ENCODE measurements at places on chromosomes 7 and 10. TPM values are rescaled to one million over a fixed set of nuclear protein-coding genes. Genes with fewer than 3 reads are reported as not detected.

DNA sequence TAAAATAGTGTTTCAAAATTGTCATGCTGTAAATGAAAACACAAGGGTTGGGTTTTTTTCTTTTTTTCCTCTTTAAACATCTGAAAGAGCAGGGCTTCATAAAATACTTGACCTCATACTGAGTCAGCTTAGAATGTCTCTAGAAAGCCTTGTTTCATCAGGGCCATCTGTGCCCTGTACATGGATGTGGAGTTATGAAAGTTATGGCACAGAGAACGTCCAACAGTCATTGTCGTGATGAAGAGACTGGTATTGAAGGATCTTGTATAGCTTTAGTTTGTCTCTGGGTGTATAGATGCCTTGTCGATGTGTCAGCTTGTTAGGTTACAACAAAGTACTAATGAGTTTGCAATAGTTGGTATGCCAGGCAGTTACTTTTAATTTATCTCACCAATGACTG lies 127.3 kb downstream of the FAM204A start:
- no peak for DNase-seq

DNA sequence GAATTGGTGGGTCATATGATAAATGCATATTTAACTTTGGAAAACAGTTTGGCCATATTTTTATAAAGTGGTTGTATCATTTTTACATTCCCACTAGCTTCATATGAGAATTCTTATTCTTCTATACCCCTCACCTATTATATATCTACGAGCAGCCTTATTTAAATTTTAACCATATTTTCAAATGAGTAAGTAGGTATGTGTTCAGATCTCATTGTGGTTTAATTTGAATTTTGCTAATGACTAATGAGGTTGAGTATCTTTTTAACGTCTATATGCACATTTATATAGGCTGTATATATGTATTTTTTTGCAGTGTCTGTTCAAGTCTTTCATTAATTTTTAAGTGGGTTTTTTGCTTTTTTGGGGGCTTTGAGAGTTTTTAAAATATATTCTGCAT lies 14.2 kb downstream of the RAB18 start:
- DNase-seq = no peak

- DNase-seq = peak; percentile 50
Measured at GRCh38 chr10:105063796-105064195, 422.7 kb downstream of the SORCS3 start.

GRCh38 chr10:93123766-93124165 lies 50.1 kb downstream of the CYP26A1 start:
- DNase-seq = no peak

DNA sequence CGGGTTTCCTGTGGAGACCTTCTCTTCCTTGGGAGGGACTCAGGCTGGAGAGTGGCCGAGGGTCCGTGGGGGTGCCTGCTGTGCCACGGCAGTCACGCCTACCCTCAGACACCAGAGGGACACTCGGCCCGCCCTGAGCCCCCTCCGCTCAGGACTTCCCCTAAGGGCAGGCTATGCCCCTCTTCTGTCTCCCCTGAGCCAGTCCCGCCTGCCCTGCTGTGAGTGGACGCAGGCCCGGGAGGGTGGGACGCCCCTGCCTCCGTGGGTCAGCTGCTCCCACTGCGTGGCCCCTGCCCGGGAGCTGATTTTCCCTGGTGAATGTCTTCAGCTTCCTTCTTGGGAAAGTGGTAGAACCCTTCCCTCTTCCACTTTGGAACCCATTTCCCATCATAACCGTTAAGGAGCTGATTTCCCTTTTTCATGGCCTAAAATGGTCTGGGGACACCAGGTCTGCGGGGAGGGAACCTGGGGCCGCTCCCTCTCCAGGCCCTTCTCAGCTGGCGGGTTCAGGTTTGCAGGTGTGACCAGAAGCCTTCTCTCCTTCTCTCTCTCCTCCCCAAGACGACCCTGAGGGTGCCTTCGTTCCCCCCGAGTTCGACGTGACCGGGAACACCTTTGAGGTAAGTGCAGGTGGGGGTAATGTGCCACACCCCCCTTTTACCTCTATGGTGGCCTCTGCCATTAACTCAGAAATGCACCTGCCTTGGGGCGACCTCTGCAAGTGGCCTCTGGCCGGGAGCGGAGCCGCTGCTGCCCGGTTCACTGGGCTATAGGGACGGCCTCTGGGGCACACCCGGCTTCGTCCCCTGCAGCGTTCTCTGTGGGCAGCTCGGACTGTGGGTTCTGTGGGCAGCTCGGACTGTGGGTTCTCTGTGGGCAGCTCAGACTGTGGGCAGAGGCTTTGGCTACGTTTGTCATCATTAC lies 7.9 kb downstream of the KNDC1 start:
- DNase-seq = no peak

DNA sequence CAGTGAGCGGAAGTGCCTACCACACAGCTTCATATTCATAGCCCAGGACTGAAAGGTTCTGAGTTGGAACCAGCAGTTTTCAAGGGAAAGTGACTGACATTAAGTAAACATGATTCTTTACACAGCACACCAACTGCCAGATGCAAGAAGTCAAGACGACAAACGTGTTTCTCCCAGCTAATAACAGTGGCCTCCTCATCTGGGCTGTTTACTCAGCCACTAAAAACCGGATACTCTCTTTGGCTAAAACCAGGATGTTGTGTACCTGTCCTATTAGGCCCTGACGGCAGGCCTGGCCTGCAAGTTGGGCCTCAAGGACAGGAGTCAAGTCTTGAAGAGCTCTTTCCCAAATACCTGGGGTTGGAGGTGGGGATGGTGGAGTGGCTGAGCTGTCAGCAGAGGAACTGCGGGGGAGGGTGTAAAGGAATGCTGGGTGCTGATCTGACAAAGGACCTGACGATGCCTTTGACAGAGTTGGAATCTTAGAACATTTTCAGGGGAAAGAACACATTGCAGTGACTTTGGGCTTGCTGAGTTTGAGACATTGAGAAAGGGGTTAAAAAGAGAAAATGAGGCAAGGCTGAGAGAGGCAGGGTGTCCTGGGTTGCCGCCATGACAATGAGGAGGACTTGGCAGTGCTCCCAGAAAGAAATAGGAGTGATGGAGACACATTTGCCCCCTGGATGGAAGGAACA lies 57.7 kb downstream of the STEAP1B start:
- DNase-seq = no peak

DNA sequence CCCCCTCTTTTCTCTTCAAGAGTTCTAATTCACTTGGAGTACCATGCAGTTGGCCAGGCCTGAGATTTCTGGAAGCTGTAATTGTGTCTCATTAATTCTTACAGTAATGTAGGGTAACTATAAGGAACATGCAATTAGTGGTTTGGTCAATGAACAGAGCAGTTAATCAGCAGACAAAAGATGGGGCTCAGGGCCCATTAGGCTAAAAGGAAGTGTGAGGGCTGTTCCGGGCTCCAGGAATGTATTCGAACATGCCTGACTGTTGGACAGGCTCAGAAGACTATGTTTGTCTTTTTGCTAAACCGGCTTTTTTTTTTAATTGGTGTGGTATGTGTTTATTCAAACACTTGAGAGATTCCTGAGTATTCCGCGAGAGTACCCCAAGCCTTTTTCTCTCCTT lies 42.5 kb upstream of the FZD8 start:
- DNase-seq = no peak

- no peak for DNase-seq
Measured at GRCh38 chr10:100122780-100123179, 41.1 kb upstream of the CPN1 start.

- DNase-seq = peak; percentile 91
Measured at GRCh38 chr7:76302347-76303201, at the start of gene HSPB1. Gene HSPB1, plus strand, starts transcription at chr7:76302673. Its CDS starts 40 bp downstream, at chr7:76302713.

- no peak for DNase-seq
Measured at GRCh38 chr10:3312403-3312940, 139.9 kb upstream of the PITRM1 start.

DNA sequence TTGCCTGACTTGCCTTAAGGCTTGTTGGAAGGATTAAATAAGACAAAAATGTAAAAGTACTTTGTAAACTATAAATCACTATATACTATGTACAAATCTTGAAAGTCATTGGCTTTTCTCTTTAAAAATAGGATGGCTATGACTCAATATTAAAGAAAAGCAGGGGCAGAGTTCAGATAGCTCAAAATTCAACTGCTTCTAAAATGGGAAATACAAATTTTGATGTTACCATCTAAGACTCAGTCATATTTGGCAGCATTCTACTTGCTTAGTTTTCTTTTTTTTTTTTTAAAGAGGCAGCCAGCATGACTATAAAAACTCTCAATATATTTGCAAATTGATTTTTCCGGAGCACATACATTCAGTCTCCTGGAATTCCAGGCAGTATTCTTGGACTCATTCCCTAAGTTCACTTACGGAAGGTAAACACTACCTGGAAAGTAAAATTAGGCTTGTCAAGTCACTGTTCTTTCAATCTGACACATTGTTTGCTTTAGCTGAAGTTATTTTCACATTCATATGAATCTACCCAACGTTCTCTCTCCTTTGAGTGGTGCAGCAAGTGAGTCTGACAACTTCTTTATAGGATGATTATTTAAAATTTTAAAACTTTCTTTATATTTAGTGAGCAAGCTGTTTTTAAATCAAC lies 133.8 kb upstream of the CCDC6 start:
- peak; percentile 51 for DNase-seq

- DNase-seq = no peak
Measured at GRCh38 chr7:84568781-84569180, 374.2 kb upstream of the SEMA3A start.

DNA sequence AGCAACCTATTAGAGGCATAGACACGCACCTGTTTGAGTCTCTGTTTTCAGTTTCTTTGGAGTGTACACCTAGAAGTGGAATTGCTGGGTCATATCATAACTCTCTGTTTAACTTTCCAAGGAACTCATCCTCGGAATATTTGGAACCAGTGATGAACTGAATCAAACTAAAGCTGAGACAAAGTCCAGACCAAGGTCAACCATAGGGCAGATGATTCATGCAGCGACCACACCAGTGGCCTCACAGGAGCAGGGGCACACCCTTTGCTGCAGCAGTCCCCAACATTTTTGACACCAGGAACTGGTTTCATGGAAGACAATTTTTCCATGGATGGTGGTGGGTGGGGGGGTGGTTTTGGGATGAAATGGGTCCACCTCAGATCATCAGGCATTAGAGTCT lies 4.9 kb upstream of the OPTN start:
- DNase-seq = peak; percentile 36

DNA sequence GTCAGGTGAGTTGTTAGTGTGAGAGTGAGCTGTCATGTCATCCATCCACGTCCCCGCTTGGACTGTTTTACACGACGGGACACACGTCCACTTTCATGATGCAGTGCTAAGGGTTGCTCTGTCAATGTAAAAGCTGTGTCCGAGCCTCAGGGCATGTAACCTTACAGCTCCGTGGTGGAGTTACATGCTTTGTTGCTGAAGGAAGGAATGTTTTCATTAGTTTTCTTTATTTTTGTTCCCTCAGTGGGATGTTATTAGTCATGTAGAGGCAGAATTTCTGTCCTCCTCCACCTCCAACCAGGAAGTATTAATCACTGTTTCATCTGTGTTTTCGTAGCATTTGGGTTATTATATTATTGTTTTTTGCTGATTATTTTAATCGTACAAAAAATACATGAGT lies 88.6 kb downstream of the NRG3 start:
- no peak for DNase-seq

DNA sequence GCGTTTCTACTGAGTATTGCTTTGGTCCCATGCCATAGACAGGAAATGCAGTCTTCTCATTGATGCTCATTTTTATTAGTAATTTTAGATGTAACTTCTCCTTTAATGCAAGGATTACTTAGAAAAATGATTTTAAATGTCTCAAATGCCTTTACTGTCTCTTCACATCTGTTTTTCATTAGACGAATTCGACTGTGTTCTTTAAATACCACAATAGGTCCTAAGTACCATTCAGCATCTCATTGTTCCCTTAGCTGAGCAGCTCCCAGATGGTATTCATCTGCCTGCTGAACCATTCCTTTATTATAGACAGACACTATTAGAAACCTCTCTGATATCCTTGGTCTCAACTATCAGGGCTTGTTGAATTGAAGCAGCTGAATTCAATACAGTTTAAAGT lies 113.6 kb downstream of the LSMEM1 start:
- DNase-seq = peak; percentile 77

- no peak for DNase-seq
Measured at GRCh38 chr10:3018247-3018646, 49.1 kb upstream of the PFKP start.

DNA sequence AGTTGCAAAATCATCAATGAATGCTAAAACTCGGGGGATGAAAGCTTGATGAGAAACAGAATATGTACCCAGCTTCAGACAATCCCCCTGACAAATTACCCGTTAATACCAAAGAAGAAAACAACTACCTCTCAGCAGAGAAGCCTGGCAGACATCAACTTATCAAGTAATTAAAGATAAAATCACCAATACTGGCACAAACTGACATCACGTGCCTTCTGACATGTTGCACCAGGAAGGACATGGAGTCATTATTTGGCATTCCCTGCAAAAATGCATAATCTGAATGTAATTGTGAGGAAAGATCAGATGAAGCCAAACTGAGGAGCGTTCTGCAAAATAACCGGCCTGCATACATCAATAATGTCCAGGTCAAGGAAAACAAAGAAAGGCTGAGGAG lies 7.7 kb downstream of the SLIT1 start:
- DNase-seq = no peak

DNA sequence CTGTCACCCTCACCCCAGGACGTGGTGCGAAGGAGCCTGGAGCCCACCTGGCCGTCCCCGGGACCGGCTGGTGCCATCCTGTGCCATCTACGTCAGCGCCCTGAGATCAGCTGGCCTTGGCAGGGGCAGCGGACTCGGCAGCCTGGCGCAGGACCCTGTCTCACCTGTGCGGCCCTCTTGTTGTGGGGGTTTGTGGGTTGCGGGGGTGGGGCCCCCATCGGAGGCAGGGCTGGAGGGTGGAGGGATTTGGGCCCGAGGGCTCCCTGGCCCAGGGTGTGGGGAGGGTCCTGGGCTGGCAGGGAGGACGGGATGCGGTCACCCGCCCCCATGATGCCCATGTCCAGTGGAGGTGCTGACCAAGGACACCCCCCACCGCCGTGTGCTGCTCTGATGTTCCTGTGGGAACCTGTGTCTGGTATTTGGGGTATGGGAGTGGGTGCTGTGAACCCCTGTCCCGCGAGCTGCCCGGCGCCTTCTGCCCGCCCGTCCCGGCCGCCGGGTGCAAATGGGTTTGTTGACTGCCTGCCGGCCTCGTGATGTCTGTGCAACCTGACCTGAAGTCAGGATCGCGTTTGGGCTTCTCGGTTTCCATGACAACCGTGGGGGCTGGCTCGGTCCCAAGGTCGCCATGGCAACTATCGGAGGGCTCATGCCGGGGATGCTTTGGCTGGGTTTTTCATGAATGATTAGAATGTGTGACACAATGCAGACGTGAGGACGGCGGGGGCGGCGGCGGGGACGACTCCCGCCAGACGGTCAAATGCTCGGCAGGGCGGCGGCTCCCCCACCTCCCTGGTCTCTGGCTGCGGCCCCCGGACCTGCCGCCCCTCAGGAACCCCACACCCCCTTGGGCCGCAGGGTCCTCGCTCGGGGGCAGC lies 7.3 kb downstream of the MAFK start:
- DNase-seq = peak; percentile 99

- no peak for DNase-seq
Measured at GRCh38 chr7:134378562-134378961, 61.8 kb upstream of the SLC35B4 start.

The ENO4 gene
- total RNA-seq = 1.4 TPM

The SMKR1 gene
- 0.65 TPM for total RNA-seq

The NOS3 gene
- 4.6 TPM for total RNA-seq

The PDSS1 gene
- 9.2 TPM for total RNA-seq

The UTF1 gene
- not detected for total RNA-seq

The LUC7L2 gene
- total RNA-seq = 93.7 TPM

The TMEM176A gene
- not detected for total RNA-seq

The C10orf105 gene
- not detected for total RNA-seq

All from fibroblast of the aortic adventitia (primary cell).